ENCODE measurements at places on chromosomes 11 and 22.

DNA sequence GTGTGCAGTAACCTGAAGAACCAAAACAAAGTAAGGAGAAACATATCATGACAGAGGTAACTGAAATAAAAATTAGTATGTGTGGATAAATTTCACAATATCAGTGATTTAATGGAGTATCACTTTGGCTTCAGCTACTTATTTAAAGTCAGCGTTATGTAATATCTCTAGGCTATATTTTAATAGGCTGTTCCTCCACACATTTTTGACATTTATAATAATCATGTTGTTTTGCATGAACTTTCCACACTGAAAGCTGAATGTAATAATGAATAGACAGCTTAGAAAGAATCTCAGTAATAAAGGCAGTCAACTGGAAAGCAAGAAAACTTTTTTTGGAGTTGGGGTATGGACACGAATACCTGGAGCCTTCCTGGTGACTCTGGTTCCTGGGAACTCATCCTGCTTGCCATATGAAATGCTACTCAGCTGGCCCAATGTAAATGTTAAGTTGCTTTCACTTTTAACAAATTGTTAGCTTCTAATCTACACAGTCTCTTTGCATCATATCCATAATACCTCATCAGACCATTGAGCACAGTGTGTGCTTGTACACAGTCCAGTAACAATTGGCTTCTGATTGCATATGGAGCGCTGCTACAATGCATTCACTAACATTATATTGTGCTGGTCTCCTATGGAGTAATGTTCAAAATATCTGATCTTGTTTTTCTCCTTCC, 257.7 kb downstream of the SOX6 start:
- DNase-seq = no peak

DNA sequence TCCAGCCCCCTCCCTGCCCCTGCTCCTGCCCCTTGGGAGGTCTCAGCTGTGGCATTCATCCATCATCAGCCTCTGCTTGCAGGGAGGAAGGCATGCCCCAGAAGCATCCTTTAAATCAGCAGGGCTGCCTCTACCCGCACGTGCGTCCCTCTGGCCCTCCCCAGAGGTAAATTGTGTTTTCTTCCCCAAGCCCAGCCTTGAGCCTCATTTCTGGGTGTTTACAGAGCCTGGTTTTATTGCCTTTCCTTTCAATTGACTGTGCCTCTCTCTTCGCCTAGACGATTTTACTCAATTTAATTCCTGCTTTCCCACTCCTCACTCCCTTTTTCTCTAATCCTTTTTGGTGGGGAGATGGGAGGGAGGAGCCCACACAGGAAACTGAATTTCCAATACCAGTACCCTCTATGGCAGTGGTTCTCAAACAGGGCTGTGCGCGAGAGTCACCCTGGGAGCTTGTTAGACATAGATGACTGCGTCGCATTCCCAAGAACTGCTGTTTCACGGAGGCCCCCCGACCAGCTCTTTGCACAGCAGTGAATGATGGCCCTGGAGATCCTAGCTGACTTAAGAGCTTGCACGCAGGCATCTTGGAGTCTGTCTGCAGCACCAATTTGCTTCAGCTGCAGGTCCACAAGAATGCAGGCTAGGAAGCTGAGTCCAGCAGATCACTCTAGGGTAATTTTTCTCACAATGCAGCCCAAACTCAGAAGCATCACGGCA, 15.1 kb upstream of the OAF start:
- DNase-seq = no peak

GRCh38 chr11:58003591-58003990, 20.1 kb upstream of the OR9Q1 start:
- DNase-seq = no peak

DNA sequence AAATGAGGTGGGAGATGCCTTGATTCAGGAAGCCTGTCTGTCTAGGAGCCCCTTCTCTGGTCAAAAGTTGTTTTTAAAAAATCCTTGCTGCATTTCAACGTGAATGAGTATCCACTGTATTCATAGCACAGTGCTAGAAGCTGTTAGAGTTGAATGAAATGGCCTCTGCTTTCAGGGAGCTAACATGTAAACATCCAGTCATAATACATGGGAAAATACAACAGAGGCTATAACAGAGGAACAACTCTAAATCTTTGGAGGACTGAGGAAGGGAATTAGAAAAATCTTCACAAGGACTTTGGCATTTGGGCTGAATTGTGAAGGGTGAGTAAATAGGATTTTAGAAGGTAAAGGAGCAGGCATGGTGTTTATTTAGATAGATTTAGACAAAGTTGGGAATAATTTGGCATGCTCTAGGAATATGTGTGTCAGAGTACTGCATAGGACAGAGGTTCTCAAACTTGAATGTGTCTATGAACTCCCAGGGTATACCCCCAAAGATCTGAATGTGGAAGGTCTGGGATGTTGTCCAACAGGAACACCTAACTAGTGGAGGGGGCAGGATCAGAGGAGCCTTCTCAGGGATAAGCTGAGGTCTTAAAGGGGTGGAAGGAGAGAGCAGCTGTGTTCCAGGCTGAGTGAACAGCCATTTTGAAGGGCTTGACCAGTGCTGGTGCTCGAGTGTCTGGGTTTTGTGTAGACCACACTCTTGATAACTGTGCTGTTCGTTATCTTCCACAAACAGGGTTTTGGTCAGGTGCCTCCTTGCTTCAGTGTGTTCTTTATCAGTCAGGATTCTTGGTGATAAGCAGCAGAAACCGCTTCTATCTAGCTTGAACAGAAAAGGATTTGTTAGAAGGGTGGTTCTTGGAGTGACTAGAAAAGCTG, 12.7 kb downstream of the SREBF2 start:
- DNase-seq = no peak

- DNase-seq = no peak
Measured at GRCh38 chr11:69931994-69932910, 113.0 kb upstream of the FGF3 start.

GRCh38 chr22:47814474-47814873, 1052.0 kb downstream of the TBC1D22A start:
- no peak for DNase-seq

GRCh38 chr11:29623144-29623722, 393.6 kb downstream of the KCNA4 start:
- no peak for DNase-seq

DNA sequence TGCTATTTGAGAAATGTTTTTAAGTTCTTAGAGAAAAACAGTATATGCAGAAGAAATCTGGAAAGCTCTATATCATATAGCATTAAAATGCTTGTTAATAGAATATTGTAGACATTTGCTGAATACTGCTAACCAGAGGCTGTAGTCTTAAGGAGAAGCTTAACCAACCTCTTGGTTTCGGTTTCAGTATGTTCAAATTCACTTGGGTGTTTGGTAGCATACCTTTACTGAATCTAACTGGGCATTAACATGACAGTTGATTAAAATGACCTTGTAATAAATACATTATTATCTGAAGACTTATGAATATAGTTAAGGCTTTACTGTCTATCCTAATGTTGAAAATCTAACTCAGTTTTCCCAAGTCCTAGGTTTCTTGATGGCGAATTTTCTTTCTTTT, 5.4 kb downstream of the PCF11 start:
- peak; percentile 50 for DNase-seq

DNA sequence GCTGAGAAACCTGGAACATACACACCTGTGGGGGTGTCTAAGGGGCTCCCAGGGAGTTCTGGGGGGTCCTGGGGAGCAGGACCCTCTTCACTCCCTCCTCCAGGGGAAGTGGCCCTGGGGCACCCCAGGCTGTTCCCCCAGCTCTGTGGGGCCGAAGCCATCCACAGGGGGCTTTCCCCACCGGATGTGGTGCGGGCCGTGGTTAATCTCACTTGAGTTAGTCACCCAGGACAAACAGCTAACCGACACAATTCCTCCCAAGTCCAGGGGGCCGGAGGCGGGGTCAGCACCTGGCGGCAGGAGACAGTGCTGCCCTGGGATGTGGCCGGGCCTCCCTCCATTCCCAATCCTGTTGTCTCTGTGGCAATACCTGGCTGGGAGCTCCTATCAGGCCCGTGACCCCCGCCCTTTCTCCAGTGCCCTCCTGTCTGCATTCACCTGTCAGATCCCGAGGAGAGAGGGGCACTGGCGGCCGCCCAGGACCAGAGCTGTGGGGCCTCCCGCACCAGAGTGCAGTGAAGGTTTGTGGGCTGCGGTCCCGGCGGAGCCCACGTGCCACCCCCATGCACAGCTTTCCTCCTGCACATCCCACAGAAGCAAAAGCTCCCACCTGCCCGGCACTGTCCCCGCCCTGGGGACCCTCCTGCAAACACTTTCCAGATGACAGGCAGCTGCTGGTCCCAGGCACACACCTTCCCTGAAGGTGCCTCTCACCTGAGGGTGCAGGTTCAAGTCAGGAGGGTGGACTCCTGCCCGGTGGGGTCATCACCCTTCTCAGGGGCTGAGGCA, 5.2 kb upstream of the MUC5AC start:
- peak; percentile 49 for DNase-seq

- no peak for DNase-seq
Measured at GRCh38 chr22:43151251-43152002, at the start of gene TSPO. Gene TSPO (plus strand): TSS chr22:43151559. CDS start chr22:43159239, 7,680 bp downstream.

DNA sequence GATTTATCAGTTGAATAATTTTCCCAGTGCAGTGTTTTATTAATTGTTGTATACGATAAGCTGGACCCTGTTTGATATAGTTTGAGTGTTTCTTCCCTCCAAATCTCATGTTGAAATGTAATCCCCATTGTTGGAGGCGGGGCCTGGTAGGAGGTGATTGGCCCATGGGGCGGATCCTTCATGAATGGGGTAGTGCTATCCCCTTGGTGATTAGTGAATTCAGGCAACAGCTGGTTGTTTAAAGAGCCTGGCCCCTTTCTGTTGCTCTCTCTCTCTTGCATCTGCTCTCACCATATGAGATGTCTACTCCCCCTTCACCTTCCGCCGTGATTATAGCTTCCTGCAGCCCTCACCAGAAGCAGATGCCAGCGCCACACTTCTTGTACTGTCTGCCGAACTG, 1.5 kb downstream of the OR5A1 start:
- no peak for DNase-seq

- DNase-seq = peak; percentile 44
Measured at GRCh38 chr11:32131321-32131720, 40.4 kb downstream of the RCN1 start.

DNA sequence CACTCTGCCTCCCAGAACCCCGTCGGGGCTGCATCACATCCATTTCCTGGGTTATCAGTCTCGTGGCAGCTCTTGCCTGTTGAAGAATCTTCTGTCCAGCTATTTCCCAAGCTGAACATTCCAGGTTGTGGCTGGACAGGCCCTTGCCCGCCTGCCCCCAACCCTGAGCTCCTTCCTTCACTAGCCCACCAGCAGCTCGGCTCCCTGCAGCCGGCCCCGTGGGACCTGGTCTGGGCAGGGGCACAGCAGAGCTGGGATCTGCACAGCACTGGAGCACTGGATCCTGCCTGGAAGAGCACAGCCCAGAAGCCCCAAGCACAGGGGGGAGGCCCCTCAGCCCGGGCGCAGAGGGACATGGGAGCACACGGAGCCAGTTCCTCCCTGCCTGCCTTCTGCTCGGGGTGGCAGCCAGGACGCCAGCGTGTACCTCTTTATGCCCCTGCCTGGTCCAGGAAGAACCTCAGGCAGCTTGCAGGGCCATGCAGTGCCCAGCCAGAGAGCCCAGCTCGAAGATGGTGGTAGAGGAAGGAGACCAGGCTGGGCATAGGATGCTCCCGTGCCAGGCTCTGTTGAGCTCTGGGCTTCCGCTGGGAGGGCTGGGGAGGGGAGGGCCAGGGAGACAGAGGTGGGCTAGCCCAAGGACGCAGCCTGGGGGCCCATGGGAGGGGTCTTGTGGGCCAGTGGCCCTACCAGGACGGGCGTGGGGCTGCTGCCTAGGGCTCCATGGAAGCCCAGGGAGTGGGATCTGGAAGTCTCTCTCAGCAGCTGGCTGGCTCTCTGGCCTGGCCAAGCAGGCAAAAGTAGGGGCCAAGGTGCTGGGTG, 16.6 kb upstream of the GNB1L start:
- no peak for DNase-seq

DNA sequence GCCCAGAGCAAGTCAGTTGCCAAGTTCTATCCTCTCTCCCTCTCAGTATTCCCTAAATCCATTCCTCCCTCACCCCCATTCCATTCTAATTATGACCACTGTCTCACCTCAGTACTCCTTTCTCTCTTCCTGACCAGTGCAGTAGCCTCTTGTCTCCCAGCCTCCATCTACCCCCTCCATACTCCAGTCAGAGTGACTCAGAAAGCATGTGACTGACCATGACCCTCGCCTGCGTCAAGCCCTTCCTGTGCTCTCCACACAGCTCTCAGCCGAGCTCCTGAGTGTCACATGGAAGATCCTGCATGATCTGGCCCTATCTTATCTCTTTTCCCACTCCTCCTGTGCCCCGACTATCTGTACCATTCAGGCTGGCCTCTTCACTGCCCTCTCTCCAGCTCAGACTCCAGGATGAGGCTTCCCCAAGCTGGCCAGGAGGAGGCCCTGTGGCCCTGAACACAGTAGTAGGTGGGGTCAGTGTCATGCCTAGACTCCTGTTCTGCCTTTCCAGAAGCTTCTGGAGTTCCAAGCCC, 42.6 kb downstream of the NEU3 start:
- DNase-seq = peak; percentile 93

- peak; percentile 50 for DNase-seq
Measured at GRCh38 chr11:33478111-33478573, 221.0 kb downstream of the HIPK3 start.

DNA sequence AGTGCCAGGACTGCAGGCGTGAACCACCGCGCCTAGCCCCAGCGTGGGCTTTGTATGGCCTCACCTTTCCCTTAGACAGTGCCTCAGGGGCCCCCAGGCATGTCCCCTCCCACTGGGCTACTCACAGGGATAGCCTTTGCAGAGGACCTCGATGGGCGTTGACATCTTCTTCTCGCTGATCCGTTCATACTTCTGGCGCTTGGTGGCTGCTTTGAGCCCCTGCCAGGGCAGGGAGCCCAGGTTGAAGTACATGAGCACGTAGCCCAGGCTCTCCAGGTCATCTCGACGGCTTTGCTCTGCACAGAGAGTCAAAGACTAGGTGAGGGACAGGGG, 17.5 kb downstream of the CSNK1E start:
- no peak for DNase-seq

DNA sequence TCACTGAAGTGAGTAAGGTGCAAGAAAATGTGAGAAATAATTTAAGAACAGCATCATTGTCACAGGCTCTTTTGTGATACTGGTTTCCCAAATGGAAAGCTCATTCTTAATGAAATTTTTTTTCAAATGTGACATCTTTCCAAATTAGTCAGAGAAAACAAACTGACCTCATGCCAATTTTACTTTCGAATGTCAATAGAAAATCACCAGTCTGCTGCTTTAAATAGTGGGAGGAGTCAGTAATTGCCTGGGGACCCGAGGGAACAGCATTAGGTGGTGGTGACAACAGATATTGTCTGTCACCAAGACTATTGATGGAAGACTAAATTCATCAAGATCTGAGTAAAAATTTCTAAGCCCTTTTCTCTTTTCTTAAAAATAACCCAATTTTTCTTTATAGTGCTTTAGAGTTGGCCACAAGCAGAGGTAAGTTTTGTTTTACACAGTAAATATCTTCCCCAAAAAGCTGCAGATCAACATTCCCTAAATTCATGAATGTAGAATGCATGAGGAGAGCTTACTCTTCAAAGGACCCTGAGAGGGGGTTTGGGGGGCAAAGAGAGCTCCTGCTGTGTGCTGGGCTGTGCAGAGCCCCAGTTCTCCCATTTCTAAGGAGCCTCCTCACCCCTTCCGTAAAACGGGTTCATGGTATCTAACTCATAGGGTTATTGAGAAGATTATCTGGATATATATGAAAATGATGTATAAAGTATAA, 95.1 kb downstream of the PIWIL4 start:
- DNase-seq = no peak
